PC-9 (cell line): ENCODE measurements at places on chromosomes 11 and 22.

GRCh38 chr11:30594646-30595411, 8.7 kb upstream of the MPPED2 start:
- DNase-seq: no peak

DNA sequence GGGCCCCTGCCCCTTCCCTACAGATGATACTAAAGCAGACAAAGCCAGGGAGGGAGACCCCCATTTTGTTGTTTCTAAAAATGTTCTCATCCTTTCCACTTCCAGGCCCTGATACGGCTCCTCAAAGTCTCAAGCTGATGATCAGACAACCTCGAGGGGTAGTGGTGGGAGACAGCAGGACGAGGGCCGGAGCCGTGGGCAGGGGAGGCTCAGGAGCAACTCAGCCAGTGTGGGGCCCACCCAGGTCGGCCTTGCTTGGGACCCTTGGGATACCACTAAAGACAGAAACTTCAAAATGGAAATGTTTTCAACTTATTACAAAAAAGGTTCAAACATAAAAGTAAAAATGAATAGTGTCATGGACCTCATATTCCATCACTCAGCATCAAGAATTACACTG, 15.2 kb upstream of the VPS37C start:
- DNase-seq: no peak

DNA sequence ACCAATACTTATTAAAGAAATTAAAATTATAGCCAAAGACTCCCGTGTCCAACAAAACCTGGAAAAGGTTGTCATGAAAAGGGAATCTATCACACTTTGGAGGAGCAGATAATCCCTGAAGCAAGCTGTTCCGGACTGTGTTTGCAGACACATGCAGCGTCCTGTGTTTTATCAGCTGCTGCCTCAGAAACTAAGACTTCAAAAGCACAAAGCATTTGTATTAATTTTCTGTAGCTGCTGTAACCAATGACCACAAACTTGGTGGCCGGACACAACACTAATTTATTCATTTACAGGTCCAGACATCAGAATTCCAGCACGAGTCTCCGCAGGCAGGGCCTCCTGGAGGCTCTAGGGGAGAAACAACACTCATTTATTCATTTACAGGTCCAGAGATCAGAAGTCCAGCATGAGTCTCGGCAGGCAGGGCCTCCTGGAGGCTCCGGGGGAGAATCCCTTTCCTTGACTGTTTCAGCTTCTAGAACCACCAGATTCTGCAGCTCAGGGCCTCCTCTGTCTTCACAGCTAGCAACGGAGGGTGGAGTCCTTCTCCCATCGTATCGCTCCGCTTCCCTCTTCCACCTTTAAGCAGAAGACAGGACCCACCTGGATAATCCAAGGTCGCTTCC, 465.3 kb downstream of the BRD1 start:
- no peak for DNase-seq

- DNase-seq: no peak
Measured at GRCh38 chr11:68798221-68798813, 43.4 kb downstream of the CPT1A start.

DNA sequence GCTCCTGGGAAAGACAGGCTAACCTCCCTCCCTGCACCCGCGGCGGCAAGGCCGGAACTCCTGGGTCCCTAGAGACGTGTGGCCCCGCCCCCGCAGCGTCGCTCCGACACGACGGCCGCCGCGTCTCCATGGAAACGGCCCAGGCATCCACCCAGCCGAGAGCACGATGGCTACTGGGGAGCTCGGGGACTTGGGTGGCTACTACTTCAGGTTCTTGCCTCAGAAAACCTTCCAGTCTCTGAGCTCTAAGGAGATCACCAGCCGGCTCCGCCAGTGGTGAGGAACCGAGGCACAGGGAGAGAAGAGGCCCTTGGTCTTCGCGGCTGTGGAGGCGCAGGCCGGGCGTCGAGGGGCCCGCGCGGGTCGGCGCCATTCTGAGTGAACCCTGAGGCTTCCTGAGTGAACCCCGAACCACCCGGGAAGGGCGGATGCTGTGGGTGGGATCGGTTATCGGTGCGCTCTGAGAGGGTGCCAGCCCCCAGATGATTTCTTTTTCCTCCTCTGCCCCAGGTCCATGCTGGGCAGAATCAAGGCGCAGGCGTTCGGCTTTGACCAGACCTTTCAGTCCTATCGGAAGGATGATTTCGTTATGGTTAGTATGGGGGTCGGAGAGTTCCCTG, at the start of gene CFAP300:
Gene CFAP300, plus strand, starts transcription at position 133 of the 620 bp plus-strand sequence. Its CDS starts 34 bp downstream, at position 167.
- DNase-seq: peak; percentile 68

- no peak for DNase-seq
Measured at GRCh38 chr22:31218565-31219262, 6.6 kb downstream of the LIMK2 start.

- no peak for DNase-seq
Measured at GRCh38 chr11:21121991-21122390, 452.6 kb downstream of the NELL1 start.
